Stimulated activated CD4-positive, alpha-beta T cell treated with anti-CD3 and anti-CD28 coated beads, Interleukin-1b, Interleukin-23, amount 100 ng/mL, for 1 hour (primary cell): ENCODE measurements at places on chromosomes 16 and 17.

DNA sequence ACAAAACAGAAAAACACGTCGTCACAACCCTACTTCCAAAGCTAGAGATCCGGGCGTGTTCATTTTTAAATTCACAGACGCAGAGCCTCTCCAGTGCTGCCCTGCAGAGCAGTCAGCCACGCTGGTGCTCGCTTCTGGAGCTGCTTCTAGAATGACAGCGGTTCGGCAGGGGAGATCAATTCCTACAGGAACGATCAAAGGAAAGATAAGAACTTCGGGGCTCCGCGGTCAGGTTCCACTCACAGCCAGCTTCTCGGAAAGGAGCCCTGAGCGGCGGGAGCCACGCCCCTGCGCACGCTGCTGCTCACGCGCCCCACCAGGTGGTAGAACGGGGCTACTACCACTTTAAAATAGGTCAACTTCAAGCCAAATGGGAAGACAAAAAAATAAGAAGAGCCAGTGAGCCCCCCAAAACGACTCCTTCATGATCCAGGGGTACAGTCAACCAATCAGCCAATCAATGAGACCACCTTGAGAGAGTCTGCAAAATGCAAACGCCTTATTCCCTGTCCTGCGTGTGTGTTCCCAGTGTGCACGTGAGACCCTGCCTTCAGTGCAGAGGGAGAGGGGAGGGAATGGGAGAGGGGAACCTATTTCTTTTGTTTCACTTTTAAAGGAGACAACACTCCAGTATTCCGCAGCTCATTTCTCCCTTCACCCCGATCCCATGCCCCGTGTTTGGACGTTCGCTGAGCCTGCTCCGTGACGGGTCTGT lies 209.7 kb downstream of the RBFOX3 start:
- peak; percentile 60 for DNase-seq

GRCh38 chr16:743794-744500 lies 3.1 kb upstream of the CIAO3 start:
- DNase-seq = no peak

- no peak for DNase-seq
Measured at GRCh38 chr16:4347765-4348509, 3.2 kb downstream of the PAM16 start.

- no peak for DNase-seq
Measured at GRCh38 chr16:88387941-88388627, 5.3 kb downstream of the ZNF469 start.

DNA sequence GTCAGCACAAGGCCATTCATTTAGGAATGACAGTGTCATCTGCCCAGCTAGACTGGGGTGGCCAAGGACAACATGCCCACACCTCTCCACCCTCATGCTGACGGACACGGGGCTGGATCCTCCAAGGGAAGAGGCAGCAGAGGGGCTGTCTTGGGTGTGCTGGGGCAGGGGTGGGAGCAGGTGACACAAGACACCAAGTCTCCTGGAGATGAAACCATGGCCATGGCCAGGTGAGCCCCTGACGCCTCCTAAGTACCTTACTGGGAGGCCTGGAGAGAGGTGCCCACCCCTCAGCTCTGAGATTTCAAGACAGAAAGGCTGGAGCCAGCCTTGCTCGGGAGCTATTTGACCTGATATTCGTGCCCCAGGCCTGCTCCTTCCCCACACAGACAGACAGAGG lies 9.0 kb upstream of the RASD1 start:
- no peak for DNase-seq

- DNase-seq = no peak
Measured at GRCh38 chr16:71439523-71439922, 2.3 kb downstream of the TLE7 start.

GRCh38 chr16:22890976-22891375 lies 77.0 kb downstream of the HS3ST2 start:
- DNase-seq = no peak

- DNase-seq = peak; percentile 8
Measured at GRCh38 chr17:66200685-66201092, 8.8 kb upstream of the CEP112 start.

- DNase-seq = no peak
Measured at GRCh38 chr16:48525201-48526057, 84.6 kb downstream of the N4BP1 start.
